NCI-H1105 (cell line): ENCODE measurements at places on chromosomes 5 and 9.

DNA sequence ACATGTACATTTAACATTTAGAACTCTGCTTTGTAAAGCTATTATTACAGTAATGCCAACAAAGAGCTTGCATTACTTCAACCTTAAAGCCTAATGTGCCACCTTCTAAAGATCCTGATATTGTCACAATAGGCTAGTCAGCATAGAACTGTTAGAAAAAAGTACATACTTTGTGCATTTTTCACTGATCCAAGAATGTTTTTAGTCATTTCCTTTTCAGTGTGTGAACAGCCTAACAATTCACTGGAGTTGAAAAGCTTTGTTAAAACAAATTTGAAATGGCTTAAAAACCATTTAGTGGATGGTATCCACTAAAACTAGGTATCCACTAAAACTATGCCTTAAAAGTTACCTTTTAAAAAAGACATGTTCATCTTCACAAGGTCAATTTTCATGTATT is 4.5 kb downstream of the RPS6 start:
- DNase-seq, result no peak

- DNase-seq, result no peak
Observed at GRCh38 chr5:153584960-153585359, 94.5 kb downstream of the GRIA1 start.

- DNase-seq, result no peak
Observed at GRCh38 chr9:111158999-111159398, 120.7 kb upstream of the LPAR1 start.

DNA sequence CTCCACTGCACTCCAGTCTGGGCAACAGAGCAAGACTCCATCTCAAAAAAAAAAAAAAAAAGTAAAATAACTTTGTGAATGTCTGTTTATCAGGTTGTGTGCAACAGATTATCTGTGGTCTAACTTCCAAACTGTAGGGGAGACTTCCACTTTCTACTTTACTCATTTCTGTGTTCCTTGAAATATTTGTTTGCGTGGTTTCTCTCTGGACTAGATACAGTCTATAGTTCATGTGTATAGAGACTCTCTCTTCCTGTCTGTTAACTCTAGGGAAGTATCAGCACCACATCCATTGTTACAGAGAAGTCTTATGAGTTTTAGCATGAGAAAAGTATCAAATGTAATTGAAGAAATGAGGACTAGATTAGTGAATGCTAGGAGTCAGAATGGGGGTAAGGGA is 168.3 kb downstream of the LPAR1 start:
- DNase-seq, result no peak

DNA sequence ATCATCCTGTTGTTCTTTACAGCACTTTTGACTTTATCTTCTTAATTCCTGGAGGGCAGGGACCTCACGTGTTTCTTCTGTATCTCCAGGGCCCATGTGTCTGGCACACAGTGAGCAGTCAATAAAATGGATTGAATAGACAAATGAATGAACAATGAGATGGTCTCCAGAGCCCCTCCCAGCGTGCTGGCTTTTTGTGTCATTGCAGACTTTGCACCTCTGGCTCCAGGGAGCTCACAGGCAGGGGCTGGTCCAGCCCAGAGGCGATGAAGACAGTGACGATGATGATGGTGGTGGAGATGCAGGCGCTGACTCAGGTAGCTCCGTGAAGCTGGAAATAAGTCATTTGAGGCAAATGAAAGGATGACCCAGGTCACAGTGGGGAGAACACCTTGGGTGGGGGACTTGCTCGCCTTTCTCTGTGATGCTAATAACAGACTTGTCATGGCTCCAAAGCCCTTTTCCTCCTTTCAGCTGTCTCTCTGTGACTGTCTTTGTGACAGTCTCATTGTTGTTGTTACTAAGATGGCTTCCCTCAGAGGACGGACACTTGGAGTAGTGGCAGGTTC is 30.4 kb upstream of the FABP6 start:
- no peak for DNase-seq

GRCh38 chr9:91929331-91929730 is 20.7 kb downstream of the ROR2 start:
- DNase-seq, result no peak

GRCh38 chr5:104635227-104635626 is 1072.6 kb upstream of the NUDT12 start:
- no peak for DNase-seq

- no peak for DNase-seq
Observed at GRCh38 chr9:78261403-78262001, 25.6 kb downstream of the CEP78 start.

DNA sequence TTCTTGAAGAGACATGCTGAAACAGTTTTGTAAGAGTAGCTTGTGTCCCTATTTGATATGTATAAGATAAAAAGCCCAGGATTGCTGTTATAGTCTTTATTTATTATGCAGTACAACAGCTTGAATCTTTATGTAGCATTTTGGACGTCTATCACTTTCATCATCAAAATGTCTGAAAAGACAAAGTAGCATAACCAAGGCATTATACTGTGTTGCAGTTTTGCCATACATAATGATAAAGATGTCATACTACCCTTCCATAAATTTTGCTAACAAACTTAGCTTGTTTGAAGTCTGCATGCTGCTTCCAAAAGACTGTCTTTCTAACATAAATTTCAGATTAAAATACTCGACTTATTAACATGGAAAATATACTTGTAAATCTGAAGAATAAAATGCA is 127.8 kb downstream of the PRR16 start:
- no peak for DNase-seq

DNA sequence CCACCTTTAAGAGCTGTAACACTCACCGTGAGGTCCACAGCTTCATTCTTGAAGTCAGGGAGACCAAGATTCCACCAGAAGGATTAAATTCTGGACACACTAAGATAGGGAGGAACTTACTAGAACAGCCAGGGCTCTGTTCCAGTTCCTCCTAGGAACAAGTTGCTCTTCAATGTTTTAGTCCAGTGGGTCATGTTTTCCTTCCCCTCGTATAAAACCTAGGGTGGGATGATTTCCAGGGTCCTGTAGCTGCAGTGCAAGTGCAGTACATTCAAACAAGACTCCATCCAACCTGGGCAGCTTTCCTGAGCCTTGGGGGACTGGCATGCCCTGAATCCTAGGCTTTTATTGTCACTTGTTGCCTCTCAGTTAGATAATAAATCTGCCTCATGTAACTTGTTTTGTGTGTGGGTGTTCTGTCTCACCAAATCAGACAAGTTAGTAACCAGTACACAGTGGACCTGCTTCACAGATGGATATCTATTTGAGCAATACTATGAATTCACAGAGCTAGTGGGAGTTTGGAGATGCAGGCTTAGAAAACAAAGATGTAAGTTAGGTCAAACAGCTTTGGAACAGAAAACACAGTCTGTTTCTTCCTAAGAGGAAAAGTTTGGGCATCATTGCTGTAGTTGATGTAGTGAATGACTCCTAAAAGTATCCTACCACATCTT is 405.6 kb downstream of the GABRG2 start:
- DNase-seq, result no peak

DNA sequence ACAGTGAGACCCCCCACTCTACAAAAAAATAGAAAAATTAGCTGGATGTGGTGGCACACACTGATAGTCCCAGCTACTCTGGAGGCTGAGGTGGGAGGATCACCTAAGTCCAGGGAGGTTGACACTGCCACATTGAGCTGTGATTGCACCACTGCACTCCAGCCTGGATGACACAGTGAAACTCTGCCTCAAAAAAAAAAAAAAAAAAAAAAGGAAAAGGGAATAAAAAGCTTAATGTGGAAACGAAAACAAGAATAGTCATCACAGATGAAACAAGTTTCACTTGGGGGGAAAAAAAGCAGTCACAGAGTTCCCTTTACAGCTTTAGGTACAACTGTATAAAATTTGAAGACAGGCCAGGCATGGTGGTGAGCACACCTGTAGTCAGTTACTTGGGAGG is 84.2 kb downstream of the FNBP1 start:
- DNase-seq, result no peak

GRCh38 chr9:109753308-109753707 is 26.7 kb upstream of the PALM2AKAP2 start:
- no peak for DNase-seq

GRCh38 chr5:137366526-137366925 is 132.6 kb downstream of the SPOCK1 start:
- no peak for DNase-seq

DNA sequence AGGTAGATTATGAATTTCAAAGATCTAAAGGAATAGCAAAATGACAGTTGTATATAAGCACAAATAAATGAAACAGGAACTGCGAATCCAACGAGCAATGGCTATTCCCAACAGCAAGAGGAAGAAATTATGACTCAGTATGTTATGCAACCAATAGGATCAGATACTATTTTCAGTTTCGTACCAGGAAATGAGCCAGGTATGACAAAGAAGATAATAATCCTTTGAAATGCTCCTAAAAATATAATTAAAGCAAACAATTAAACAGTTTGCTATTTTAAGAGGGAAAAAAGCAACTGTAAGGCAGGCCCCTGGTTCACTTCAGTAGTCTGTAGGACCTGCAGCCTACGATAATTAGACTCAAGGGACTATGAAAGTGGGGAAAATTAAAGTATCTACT is 58.9 kb downstream of the AUH start:
- no peak for DNase-seq

DNA sequence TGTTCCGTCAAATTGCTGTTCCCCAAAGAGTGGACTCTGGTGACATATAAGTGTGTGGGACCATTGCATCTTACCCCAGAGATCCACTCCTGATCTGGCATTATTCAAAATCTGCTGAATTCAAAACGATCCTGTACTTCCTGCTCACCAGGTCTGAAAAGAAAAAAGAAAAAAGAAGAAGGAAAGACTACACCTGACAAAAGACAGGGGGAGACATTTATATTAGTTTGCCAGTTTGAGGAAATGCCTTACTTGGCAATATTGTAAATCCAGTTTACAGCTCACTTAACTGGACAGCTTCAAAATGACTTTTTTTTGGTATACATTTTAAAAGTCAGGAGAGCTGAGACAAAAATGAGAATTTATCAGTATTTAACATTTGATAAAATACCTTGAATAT is 15.0 kb upstream of the GRHPR start:
- DNase-seq, result no peak

DNA sequence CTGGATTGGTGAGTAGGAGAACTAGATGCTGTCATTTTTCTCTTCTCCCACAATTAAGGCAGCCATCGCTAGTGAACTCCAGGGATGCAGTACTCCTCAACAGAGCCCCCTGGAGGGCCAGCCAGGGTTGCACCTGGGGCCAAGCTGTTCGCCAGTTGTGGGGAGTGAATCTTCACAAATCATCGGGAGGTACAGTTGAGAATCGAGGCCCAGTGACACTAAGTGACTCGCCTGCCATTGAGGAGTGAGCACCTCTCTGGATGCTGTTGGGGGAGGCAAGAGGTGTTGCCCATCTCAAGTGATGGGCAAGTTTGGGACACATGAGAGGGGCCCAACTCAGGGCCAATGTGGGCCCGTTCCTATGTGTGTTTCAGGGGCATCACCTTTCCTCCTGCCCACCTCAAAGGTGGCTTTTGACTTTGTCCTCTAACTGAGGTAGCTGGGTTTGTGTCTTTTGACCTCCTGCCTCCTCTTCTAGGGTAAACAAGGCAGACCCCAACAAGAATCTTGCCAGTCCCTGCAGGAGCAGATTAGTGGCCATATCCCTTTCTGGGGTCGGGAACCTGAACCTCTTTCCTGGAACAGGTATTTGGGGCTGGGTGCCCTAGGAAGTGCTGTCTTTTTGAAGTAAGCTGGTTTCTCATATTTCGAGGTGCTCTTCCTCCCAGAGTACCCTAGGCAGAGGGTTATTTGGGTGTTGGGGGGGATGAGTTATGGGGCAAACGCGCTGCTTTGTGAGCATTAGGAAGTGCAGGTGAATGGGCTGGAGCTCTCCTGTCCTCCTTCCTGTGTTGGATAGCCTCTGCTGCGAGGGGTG is 181.2 kb downstream of the MACROH2A1 start:
- no peak for DNase-seq

- no peak for DNase-seq
Observed at GRCh38 chr9:875119-875962, 33.8 kb downstream of the DMRT1 start.

GRCh38 chr9:36862206-36863145 is 171.6 kb downstream of the PAX5 start:
- no peak for DNase-seq

- DNase-seq, result no peak
Observed at GRCh38 chr5:94433397-94434163, 184.8 kb downstream of the KIAA0825 start.

GRCh38 chr5:139969318-139969717 is 73.8 kb downstream of the NRG2 start:
- no peak for DNase-seq
